Skin of body (tissue), 3 donors: ENCODE measurements at places on chromosomes 5 and 9. TPM values are rescaled to one million over a fixed set of nuclear protein-coding genes. Genes with fewer than 3 reads are reported as not detected.

PPIC gene
- total RNA-seq, result 25.5 TPM

BTNL3 gene
- total RNA-seq, result not detected

DAB2 gene
- total RNA-seq, result 103 TPM

DBH gene
- total RNA-seq, result under 0.01 TPM

SLC4A9 gene
- not detected for total RNA-seq

HTR1A gene
- not detected for total RNA-seq

SLC25A2 gene
- total RNA-seq, result 1.4 TPM

GFM2 gene
- 36.7 TPM for total RNA-seq
